ENCODE measurements at places on chromosomes 16 and 17.

- H3K27ac ChIP-seq, result no peak overlapping the region
- peaks cover 23% of the 10 kb centered on the region for H3K4me1 ChIP-seq
- H3K4me3 ChIP-seq, result no peak overlapping the region
- H3K27me3 ChIP-seq, result no peaks in the 10 kb centered on the region
- peak; percentile 58 for DNase-seq
- H3K36me3 ChIP-seq, result no peaks in the 10 kb centered on the region
These were observed 11.7 kb upstream of the ATP2C2 start for GRCh38 chr16:84356591-84357116.

GRCh38 chr16:51125992-51126391 lies 25.1 kb downstream of the SALL1 start:
- peaks cover 42% of the 10 kb centered on the region for H3K4me1 ChIP-seq
- DNase-seq, result no peak
- no peaks in the 10 kb centered on the region for H3K36me3 ChIP-seq
- no peaks in the 10 kb centered on the region for H3K27me3 ChIP-seq
- H3K27ac ChIP-seq, result no peak overlapping the region

GRCh38 chr17:29870836-29871465 lies 59.1 kb downstream of the SSH2 start:
- H3K4me1 ChIP-seq, result peaks cover 12% of the 10 kb centered on the region
- H3K27ac ChIP-seq, result no peak overlapping the region
- H3K27me3 ChIP-seq, result no peaks in the 10 kb centered on the region
- no peak for DNase-seq
- no peaks in the 10 kb centered on the region for H3K36me3 ChIP-seq

GRCh38 chr16:2720064-2720457 lies at the start of gene PRSS27:
Gene PRSS27, minus strand, starts transcription at chr16:2720224. Its CDS starts 64 bp downstream, at chr16:2720160.
- no peaks in the 10 kb centered on the region for H3K36me3 ChIP-seq
- H3K27ac ChIP-seq, result no peak within 1 kb of the TSS
- H3K27me3 ChIP-seq, result peaks cover 11% of the 10 kb centered on the region
- no peaks in the 10 kb centered on the region for H3K4me1 ChIP-seq
- peak; percentile 12 for DNase-seq

- H3K27me3 ChIP-seq, result no peaks in the 10 kb centered on the region
- no peak overlapping the region for H3K4me3 ChIP-seq
- DNase-seq, result no peak
- no peaks in the 10 kb centered on the region for H3K36me3 ChIP-seq
- H3K4me1 ChIP-seq, result no peaks in the 10 kb centered on the region
These were observed 101.6 kb downstream of the CCT6B start for GRCh38 chr17:34859652-34860051.

GRCh38 chr16:67533024-67533560 lies 4.5 kb downstream of the RIPOR1 start:
- no peaks in the 10 kb centered on the region for H3K36me3 ChIP-seq
- DNase-seq, result no peak
- H3K4me3 ChIP-seq, result no peak overlapping the region
- H3K4me1 ChIP-seq, result peaks cover 14% of the 10 kb centered on the region

DNA sequence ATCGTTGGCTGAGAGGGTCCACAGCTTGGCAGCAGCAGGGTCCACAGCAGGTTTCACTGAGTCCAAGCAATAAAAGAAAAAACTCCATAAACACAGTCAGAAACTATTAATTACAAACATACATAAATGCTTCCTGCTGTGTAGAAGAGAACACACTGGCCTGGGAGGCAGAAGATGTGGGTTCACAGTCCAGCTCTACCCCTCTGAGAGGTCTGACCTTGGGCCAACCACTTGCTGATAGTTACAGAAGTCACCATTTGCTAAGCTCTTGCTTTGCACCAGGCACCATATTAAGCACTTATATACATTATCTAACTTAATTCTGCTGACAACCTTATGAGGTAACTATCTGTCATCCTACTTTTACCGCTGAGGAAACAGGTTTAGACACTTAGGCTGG lies 14.7 kb downstream of the CIAPIN1 start:
- H3K27ac ChIP-seq, result no peak overlapping the region
- no peak for DNase-seq
- H3K4me3 ChIP-seq, result no peak overlapping the region
- peaks cover 19% of the 10 kb centered on the region for H3K36me3 ChIP-seq

- H3K27ac ChIP-seq, result no peak overlapping the region
- H3K4me3 ChIP-seq, result no peak overlapping the region
- H3K27me3 ChIP-seq, result no peaks in the 10 kb centered on the region
- peaks cover 12% of the 10 kb centered on the region for H3K4me1 ChIP-seq
- no peak for DNase-seq
- H3K36me3 ChIP-seq, result no peaks in the 10 kb centered on the region
These were observed 96.3 kb upstream of the RCVRN start for GRCh38 chr17:10001306-10001873.

DNA sequence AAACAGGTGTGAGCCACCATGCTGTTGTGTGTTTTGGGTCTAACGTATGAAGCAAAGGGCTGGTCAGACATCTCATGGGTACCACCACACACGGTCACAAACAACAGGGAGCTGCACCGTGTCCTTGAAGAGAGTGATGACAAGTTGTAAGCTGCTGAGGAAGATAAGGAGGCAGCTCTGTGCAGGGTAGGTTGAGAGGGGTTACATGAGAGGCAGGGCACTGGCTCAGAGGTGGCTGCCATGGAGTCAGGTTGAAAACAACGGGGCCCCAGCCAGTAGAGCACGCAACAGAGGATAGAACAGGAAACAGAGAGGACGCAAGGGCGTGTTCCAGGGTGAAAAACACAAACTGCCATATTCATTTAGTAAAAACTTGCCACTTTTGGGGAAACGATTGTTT lies 52.2 kb downstream of the TRARG1 start:
- H3K4me3 ChIP-seq, result no peak overlapping the region
- H3K36me3 ChIP-seq, result no peaks in the 10 kb centered on the region
- no peaks in the 10 kb centered on the region for H3K4me1 ChIP-seq
- no peaks in the 10 kb centered on the region for H3K27me3 ChIP-seq

DNA sequence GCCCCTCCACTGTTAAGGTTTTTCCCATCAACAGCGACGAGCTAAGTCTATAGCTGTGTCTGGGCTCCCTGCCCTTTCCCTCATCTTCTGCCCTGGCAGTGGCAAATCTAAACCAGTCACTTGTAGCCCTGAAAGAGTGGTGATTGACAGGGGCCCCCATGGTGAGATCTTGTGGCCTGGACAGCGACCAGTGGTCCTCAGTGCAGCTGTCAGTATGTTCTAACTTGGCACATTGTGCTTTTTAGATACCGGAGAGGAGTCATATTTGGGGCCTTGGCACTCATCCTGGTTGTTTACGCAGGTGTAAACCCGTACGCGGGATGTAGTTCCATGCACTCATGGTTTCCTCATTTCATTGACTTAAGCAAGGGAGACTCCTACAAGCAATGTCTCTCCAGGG lies 57.5 kb upstream of the ARHGAP44 start:
- H3K27me3 ChIP-seq, result no peaks in the 10 kb centered on the region
- peaks cover 7% of the 10 kb centered on the region for H3K4me1 ChIP-seq
- no peaks in the 10 kb centered on the region for H3K36me3 ChIP-seq

DNA sequence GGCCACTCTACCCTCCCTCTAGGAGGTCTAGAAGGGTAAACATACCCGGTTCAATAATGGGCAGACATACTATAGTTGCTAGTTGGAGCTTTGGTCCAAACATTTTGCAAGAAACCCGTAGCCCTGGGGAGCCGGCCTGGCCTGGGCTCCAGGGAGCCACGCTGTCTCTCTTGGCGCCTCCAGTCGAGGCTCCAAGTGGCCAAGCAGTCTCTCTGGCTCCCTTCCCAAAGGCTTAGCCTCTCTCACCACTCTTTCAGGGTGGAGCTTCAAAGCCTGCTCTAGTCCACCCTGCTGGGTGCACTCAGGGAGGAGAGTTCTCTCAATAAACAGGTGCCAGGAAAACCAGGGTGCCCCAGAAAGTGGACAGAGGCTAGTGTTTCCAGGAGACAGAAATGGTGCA lies 32.2 kb downstream of the RCVRN start:
- H3K4me1 ChIP-seq, result peaks cover 13% of the 10 kb centered on the region
- no peak for DNase-seq
- no peak overlapping the region for H3K27ac ChIP-seq
- no peaks in the 10 kb centered on the region for H3K27me3 ChIP-seq

DNA sequence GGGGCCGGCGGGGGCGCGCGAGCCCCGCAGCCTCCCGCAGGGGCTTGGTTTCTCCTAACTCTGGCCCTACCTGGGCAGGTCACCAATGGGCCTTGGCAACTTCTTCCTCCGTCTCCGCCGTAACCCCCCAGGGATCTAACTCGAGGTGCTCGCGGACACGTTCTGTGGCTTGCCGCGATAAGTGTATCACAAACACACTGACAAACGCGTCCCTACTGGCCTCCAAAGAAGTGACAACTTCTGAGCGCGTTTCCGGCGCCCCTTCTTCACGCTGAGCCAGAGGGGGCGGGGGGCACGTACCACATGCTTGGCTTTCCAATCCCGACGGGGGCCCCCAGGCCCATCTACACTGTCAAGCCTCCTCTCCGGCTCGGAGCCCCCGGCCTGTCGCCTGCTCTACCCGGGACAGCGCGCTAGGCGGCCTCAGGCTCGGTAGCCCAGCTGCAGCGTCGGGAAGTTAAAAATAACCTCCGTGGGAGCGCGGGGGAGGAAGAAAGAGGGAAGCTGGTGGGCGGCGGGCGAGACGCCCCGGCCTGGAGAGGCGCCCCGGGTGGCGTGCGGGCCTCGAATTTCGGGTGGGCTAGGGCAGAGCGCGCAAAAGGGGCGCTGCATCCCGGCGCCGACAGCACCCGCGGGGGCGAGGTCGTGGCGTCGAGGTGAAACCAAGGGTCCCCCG lies 725 bp upstream of the SPHK1 start:
- H3K4me3 ChIP-seq, result peak overlapping the region; percentile 67
- peaks cover 22% of the 10 kb centered on the region for H3K4me1 ChIP-seq
- peak; percentile 74 for DNase-seq
- H3K27ac ChIP-seq, result no peak overlapping the region

- no peaks in the 10 kb centered on the region for H3K36me3 ChIP-seq
- no peak overlapping the region for H3K27ac ChIP-seq
These were observed 2.3 kb downstream of the CLUH start for GRCh38 chr17:2709183-2709661.

DNA sequence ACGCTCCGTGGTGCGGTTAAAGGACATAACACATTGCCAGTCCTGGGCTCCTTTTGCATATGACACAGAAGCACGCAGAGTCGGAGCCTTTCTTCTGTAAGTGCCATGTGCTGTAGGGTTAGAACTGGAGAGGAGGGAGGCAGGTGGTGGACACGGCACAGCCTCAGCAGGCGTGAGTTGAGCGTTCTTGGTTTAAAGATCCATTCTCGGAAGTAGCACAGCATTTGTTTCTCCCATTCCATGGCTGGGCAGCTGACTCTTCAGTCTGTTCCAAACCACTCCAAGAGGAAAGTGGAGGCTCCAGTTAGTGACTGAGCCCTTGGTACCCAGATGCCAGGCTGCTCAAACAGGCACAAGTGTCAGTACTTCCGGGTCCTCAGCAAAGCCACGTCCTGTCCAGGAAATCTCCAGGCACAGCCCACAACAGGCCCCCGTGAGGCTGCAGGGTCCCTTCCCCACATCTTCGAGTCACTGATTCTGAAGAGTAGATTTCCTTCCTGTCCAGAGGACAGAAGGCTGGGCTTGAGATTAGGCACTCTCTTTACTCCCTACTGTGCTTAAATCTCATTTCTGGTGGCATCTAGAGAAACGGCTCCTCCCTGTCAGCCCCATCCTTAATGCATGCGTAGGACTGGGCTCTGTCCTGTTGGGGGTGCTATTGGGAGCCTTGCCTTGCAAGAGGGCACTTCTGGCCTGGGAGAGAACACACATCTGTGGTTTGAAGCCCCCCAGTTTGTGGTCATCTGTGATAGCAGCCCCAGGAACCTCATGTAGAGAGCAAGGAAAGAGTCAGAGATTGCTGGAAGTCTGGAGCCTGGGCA lies 39.6 kb upstream of the NAT9 start:
- no peak overlapping the region for H3K27ac ChIP-seq
- no peak overlapping the region for H3K4me3 ChIP-seq
- H3K27me3 ChIP-seq, result no peaks in the 10 kb centered on the region
- no peaks in the 10 kb centered on the region for H3K36me3 ChIP-seq
- peak; percentile 80 for DNase-seq

- H3K4me1 ChIP-seq, result peaks cover 2% of the 10 kb centered on the region
- H3K27ac ChIP-seq, result no peak overlapping the region
These were observed 1.5 kb downstream of the PIEZO1 start for GRCh38 chr16:88783391-88784073.

DNA sequence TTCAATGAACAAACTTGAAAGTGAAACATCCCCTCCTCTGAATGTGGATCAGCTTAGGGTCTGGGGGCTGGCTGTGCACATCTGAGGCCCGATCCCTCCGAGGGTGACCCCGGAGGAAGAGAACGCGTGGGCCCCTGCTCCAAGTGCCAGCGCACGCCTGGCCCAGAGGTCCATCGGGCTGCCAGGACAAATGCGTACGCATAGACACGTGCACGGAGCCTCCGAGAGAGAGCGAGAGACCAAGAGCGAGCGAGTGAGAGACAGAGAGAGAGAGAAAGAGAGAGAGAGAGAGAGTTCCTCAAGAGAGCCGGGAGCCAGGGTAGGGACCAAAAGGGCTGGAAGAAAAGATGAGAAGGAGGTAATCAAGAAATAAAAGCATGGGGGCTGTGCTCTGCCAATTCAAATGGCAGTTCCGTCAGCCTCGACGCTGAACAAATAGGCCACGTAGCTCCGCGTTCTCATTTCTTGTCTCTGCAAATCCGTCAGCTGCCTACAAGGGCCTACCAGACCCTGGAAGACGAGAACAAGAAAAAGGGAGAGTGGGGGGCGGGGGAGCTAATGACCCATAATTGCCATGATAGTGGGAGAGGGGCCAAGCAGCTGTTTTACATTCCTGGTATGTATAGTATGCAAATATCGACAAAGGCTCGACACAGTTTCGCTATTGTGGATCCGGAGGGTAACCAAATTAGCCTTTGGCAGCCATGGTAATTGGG lies 435.3 kb upstream of the ZFHX3 start:
- H3K36me3 ChIP-seq, result no peaks in the 10 kb centered on the region
- H3K27me3 ChIP-seq, result peaks cover 28% of the 10 kb centered on the region
- H3K27ac ChIP-seq, result no peak overlapping the region
- H3K4me3 ChIP-seq, result peak overlapping the region; percentile 17
- DNase-seq, result peak; percentile 53

DNA sequence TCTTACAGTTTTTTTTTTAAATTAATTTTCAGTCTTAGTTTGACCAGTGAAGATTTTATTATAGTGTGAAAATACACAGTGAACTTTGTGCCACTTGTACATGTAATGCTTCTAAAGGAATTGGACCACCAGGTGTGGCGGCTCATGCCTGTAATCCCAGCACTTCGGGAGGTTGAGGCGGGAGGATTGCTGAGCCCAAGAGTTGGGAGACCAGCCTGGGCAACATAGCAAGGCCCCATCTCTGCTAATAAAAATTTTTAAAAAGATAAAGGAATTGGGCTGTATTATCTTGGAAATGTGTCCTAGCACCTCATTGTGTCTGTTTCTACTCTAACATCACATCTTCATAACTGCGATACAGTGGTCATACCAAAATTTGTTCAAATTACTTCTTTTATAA lies 3.8 kb downstream of the IST1 start:
- no peak overlapping the region for H3K4me3 ChIP-seq
- no peak overlapping the region for H3K27ac ChIP-seq
- H3K36me3 ChIP-seq, result peaks cover 8% of the 10 kb centered on the region
- H3K27me3 ChIP-seq, result no peaks in the 10 kb centered on the region

- DNase-seq, result peak; percentile 20
- no peaks in the 10 kb centered on the region for H3K36me3 ChIP-seq
- peaks cover 68% of the 10 kb centered on the region for H3K27me3 ChIP-seq
- H3K4me1 ChIP-seq, result peaks cover 7% of the 10 kb centered on the region
These were observed 10.1 kb downstream of the RIPOR1 start for GRCh38 chr16:67538666-67539101.
